ENCODE measurements at places on chromosomes 2 and 18.
A peak's percentile ranks its signal among the peaks of the same experiment; 100 is the strongest.

- no peak for DNase-seq
Measured at GRCh38 chr2:156476021-156476849, 40.1 kb downstream of the GPD2 start.

DNA sequence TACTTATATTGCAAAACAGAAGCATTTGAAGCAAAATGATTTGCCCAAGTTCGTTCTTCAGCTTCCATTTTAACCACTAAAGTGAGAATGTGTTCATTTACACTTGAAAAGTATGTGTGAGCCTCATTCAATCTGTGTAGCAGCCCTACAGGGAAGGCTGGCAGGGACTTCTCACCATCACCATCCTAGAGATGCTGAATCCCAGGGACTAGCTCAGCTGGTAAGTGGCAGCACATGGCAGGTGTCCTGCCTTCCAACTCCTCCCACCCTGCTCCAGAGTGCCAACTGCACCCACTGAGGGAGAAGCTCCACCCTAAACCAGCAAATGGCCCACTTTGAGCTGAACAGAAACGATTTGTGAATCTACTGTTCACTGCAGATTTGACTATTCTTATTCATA lies 91.5 kb downstream of the EN1 start:
- no peak for DNase-seq

DNA sequence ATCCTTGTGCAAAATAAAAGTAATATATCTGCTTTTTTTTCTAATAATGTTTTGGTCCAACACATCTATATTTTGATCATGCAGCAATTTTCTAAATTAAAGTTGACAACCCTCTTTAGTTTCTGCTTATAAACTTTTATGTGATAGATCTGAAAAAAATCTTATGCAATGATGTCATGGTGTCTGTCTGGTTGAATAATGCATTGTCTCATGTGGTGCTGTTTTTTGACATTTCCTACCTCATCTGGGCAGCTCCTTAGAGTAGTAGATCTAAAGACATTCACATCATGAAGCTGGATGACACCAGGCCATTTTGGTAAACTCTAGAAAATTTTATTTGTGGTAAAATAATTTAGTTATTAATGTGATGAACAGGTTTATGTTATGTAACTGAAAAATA lies 106.8 kb upstream of the FN1 start:
- DNase-seq: no peak

GRCh38 chr2:16653799-16654198 lies 11.8 kb downstream of the CYRIA start:
- DNase-seq: no peak

DNA sequence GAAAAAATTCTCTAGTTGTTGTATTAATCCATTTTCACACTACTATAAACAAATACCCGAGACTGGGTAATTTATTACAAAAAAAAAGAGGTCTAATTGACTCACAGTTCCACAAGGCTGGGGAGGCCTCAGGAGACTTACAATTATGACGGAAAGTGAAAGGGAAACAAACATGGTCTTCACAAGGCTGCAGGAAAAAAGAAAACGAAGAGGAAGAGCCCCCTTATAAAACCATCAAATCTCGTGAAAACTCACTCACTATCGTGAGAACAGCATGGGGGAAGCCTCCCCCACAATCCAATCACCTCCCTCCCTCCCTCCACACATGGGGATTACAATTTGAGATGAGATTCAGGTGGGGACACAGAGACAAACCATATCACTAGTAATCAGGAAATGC lies 61.7 kb upstream of the SPTBN1 start:
- DNase-seq: no peak

DNA sequence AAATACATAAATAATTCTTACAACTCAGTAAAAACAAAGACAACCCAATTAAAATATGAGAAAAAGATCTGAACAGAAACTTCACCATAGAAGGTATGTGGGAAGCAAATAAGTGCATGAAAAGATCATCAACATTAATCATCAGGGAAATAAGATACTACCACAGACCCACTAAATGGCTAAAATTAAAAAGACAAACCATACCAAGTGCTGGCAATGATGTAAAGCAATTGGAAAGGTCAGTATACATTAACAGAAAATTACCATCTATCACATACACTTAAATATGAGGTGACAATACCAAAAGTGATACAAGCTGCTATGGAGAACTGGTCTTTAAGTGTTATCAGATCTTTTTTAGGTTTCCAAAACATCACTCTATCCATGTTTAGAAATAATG lies 44.7 kb downstream of the TTR start:
- DNase-seq: no peak

DNA sequence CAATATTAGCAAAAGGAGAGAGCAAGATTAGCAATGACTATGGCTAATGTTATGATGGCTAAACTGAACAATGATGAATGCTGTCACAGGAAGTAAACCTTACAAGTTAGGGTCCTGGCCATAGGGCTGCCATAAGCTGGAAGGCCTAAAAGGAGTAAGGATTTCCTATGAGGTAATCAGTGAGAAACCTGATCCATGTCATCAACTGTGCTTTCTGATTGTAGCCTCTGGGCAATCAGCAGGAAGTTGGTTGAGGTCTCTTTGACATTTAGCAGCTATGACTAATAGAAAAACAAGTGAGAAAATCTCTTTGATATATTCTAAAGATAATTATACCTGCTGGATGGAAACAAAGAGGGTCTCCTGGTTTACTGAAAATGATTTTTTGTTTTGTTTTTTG lies 193.0 kb downstream of the RAB3GAP1 start:
- no peak for DNase-seq

DNA sequence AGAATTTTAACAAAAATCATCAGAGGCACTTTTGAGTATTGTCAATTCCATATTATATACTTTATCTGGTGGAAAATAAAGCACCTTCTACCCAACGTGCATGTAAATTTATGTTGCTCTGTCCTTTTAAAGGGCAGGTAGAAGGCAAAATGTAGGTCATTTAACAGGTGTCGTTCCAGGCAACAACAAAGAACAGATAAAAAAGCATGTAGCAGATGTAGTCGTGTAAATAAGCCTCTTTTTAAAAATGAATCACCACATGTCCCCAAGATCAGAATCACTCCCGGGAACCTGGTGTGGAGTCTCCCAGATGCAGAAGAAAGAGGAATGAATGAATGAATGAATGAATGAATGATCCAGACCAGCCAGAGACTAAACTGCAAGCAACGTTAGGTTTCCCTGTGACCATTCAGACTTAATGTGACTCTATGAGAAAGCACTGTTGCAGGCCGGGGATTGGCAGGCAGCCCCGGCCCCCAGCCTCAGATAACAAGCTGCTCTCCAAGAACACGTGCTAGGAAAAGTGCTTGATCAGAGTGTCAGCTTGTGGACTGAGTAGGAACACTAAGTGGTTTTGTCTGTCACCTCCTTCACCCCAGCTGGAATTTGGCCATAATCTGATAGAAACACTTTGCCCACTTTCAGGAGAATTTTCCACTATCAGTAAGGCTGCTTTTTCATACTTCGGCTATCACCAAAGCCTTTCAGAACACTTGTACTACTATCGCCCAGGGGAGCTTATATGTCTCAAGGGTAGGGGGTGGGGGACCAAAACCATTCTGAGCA lies 100.6 kb downstream of the CDK15 start:
- peak; percentile 28 for DNase-seq

DNA sequence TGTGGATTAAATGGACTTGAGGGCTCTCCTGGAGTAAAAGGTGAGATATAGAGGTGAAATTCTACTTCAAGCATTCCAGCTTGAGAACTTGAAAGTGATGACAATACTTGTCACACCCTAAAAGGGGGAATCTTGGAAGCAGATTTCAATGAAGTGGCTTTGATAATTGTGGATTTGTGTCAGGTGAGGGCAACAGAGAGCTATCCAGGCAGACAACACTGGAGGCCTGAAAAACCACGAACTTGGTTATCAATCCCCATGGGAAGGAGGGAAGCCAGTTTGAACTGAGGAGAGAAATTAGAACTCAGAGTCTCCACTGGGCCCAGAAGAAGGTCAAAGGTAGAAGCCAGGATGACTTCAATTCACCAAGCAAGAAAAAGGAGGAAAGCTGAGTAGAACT lies 263.9 kb downstream of the FIGN start:
- no peak for DNase-seq

GRCh38 chr2:120606931-120607330 lies 128.7 kb upstream of the GLI2 start:
- DNase-seq: no peak

DNA sequence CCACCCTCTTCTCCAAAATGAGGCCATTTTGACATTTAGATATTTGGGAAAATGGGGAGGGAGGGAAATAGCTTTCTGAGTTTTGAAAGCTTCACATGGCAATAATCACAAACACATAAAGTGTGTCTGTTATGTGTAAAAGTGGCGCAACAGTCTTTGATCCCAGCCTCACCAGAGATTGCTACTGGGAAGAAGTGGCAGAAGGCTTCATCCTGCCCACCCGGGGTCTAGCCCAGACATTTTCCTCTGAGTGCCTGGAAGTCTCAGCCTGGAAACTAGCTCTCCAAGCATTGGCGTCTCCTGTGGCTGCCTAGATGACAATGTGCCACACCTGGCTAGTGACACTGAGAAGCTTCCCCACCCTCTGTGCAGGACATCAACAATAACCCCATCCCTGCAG lies 1.7 kb upstream of the LBH start:
- DNase-seq: no peak

DNA sequence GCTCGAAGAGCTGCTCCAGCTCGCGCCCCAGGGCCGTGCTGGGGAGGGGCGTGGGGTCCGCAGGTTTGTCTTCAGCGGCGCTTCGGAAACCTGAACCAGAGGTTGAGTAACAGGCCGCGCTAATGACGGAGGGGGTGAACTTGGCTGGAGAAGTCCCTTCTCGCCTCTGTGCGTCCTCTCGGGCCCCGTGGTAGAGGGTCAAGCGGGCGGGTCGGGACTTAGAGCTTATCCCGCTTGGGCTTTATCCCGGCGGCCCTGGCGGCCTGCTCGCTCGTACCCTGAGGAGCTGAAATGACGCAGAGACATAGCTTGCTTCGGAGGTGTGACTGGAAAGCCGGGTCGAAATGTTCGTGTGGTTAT lies 479 bp downstream of the RNMT start:
- no peak for DNase-seq

DNA sequence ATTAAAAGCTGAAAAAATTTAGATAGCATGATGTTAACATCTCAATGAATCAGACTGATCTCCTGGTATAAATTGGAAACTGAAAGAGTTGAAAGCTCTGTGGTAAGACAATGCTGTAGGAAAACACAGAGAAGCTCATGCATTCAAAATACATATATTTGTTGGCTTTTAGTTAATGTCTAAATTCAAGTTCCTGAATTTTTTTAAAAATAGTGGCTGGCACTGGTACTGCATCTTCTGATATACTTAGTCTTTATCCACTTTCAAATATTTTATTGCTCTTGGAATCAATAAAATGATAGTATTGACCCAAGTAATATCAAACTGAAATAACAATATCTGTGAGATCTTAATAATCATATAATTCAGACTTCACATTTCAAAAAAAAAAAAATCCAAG lies 151.4 kb upstream of the FIGN start:
- no peak for DNase-seq

- DNase-seq: no peak
Measured at GRCh38 chr18:22504251-22505030, 86.7 kb upstream of the CTAGE1 start.

DNA sequence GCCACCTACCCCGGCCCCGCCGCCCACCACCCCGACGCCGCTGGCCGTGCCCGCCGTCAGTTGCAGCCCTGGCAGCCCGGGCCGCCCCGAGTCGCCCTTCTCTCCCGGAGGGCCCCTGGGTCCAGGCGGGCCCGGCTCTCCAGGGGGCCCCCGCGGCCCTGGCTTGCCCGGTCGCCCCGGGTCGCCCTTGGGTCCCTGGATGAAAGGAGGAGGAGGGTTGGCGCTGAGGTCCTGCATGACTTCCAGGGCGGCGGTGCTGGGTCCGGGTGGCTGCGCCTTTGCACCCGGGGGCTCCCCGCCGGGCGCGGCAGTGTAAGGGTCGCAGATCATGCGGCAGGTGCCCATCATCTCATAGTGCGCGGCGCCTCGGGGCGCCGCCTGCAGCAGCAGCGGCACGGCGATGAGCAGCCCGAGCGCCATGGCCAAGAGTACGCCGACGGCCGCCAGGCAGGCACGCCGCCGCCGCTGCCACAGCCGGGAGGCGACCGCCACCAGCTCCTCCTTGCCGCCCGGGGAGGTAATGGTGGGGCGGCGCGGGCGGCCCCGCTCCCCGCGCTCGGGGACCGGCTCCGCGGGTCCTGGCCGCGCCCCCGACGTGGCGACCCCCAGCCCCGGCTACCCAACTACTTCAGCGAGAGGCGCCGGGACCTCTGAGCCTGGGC lies 570 bp downstream of the C1QL2 start:
- no peak for DNase-seq

DNA sequence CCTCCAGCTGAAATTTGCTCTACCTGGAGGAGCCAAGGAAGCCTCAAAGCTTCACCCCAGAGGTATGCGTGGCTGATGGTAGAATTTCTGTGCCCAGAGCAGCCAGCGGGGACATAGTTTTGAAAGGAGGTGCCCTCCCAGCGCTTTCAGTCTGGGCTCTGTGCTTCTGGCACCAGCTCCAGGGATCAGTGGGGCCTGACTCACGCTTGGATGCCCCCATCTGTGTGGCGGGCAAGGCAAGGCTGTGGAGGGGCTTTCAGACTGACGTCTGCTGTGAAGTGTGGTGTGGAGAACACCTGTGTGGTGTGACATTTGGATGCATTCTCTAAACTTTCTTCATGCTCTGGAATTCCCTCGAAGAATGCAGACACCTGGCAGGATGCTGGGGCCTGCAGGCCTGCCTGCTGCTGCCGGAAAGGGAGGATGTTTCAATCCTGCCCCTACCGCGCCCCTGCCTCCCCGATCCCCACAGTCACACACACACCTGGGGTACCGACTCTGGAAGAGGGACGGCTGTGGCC lies 84.1 kb downstream of the CTIF start:
- DNase-seq: no peak

DNA sequence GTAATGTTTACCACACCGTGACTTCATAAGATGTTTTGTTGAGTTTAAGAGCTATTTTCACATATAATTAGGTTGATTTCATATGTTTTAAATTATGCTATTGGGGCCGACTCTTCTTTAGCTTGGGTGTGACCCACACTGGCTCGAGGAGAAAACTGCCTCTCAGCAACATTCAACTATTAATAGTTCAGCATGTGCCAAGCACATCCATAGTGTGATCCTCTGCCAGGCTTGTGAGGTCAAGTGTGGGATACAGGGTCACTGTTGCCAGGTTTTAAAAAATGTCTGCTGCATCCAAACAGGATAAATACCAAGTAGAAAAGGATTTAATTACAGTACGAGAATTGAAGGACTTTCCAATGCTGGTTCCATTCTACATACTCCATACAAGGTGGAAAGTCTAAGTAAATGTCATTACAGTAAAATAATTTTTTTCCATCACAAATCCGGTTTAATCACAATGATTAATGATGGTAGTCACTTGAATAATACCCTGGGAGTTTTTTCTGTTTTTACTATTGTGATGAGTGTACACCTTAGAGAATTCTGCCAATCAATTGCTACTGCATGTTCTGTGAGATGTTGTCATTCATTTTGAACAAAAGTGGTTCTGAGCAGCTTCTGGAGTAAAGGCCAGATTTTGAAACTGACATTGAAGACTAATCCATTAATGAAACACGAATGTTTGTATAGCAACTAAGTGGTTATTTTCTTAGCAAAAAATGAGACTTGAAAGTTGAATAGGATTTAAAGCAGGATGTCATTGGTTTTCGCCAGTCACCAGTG lies 84.5 kb downstream of the ABI2 start:
- DNase-seq: no peak
